ENCODE measurements at places on chromosomes 5 and 9.

DNA sequence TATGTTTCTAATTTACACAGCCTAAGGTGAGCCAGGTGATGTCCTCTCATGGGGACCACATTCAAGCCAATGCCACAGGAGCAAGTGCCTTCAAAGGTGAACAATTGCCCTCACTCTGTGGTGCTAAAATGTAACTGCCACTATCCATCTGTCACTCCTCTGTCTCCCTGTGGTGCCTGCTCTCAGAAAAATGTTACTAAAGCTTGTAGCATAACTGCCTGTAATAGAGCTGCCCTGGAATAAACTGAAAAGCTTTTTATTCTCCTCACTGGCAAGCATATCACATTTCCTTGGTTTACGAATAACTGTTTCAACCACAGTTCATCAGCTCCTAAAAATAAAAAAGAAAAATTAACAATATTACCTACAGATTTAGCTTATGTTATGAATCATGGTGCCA, 142.4 kb downstream of the ST8SIA4 start:
- no peak for DNase-seq

DNA sequence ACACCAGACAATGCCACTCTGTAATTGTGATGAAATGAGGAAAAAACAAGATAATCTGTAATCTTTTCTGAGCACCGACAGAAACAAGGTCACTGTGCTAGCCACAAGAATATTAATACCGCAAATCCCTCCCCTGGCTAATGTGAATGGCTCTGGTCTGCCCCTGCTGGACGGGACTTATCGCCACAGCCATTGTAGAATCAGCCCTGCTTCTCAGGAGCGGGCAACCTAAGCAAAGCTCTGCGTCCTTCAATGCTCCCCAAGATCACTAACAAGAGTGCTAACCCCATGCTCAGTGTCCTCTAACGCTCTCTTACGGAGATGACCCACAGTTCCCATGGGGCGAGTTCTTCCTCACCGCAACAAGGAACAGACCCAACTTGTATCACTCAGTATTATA, 42.7 kb downstream of the OR2V1 start:
- no peak for DNase-seq

GRCh38 chr5:15612915-15613635, 113.1 kb downstream of the FBXL7 start:
- DNase-seq: no peak

GRCh38 chr5:6803981-6804550, 90.8 kb downstream of the TENT4A start:
- DNase-seq: no peak

- DNase-seq: no peak
Measured at GRCh38 chr5:149054416-149054815, 8.4 kb downstream of the SH3TC2 start.

DNA sequence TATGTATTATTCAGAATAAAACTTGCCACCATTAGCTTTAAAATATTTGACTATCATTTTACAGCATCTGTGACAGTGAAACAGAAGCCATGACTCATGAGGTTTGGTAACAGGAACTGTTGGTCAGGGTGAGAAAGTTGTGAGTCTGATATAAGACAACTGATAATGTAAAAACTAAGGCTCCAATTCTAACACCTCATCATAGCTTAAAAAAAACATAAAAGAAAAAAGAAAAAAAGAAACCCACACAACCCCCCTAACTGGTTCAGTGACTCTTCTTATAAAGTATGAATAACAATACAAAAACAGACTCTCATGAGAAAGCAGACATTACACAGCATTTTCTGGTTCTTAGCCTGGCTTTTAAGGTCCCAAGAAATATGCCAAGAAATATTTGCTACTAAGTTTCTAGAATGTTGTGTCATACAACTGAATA, 85.8 kb downstream of the MRPS27 start:
- no peak for DNase-seq

DNA sequence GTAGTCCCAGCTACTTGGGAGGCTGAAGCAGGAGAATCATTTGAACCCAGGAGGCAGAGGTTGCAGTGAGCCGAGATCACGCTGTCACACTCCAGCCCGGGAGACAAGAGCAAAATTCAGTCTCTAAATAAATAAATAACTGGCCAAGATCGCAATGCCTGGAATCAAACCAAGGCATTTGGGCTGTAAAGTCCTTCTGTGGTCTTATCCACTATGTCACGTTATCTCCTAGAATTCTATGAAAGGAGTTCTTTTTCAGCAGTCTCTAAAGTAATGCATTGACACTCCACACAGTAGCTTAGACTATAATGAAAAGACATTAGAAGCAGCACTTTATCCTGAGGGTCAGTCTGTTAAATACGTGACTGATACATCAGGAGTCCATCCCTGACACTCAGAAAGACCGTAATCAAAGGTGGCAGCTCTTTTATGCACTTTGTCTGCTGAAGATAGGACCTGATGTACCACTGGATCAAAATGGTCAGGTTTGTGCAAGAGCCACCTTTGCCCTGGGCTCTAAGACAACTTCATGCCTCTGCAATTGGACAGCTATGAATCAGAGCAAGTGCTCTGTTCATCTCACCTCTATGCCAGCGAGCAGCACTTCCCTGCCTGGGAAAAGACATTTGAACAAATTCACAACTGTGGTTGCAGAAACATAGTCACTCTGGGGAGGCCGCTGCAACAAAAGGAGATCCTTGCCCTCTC, 31.7 kb upstream of the GNA14 start:
- no peak for DNase-seq

DNA sequence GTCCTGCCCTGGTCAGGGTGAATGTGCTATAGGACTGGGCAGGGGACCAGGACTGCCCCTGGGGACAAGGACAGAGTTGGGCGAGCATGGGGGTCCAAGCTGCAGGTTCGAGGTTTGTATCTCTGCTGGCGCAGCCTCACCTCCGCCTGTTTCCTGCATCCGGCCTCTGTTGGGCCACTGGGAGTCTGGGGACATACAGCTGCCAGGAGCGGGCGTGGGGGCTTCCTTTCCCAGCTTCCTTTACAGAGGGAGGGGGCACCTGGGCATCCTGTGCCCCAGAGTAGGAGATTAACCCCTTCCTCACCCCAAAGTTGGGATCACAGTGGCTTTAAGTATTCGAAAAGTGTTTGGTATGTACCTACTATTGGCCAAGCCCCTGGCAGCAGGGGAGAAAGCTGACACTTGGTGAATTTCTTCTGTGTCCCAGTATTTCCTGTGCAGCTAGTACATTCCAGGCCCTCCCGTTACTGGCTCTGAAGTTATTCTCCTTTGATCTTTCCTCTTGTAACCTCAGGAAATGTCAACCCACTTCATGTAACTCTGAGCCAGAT, 19.0 kb downstream of the OLFML2A start:
- DNase-seq: no peak

DNA sequence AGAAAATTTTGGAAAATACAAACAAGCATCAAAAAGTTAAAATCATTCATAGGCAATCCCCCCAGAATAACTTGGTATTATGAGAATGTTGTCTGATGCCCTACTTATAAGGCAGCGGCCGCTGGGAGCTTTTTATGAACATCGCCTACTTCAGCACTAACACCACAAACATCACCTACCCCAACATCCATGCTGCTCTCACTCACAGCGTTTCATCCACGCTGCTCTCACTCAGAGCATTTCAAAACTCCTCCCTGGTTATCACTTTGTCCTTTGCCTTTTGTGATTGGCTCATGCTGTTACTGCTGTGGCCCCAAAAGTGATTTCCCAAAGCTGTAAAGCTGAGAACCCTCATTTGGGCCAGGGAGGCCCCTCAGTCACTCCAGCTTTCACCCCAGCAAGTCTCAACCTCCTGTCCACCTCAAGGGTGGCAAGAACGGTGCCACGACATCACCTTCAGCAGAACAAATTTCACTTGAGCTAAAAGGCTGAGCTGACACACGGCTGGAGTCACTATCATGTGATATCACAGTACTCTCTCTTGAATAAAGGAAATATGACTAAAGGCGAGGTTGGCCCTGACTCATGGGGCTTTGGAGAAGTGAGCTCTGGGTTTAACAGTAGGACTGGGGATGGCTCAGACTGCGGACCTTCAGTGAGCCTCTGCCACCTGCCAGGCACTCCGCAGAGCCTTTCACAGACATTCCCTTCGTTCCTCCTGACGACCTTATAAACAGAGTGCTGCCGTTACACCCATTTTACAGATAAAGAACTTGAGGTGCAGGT, 25.2 kb downstream of the SHC3 start:
- no peak for DNase-seq

DNA sequence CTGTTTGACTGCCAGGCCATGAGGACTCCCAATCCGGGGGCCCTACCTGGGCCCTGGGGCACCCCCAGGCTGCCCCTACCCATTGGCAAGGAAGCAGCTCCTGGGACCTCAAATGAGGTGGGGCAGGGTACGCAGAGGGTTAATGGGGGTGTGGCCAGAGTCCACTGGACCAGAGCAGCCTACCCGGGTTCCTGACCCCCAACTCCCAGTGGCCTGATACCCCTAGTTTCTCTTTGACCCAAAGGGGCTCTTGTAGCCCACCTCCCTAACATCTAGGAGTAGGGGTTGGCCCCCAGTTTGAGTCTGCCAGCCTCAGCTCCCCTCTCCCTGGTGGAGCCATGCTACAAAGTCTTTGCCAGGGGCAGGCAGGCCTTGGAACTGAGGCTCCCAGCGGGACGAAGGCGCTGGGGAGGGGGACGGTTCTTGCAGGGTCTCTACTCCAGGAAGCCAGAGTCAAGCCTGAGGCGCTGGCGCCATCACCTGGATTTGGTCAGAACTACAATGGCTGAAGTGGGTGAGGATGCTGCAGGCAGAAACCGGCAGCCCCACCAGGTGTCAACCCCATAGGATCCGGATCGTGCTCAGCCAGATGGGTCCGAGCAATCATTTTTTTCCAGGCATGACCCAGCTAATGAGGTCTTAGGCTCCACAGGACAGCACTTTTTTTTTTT, 8.4 kb upstream of the CERCAM start:
- DNase-seq: no peak

- DNase-seq: no peak
Measured at GRCh38 chr5:9278921-9279603, 266.8 kb downstream of the SEMA5A start.

DNA sequence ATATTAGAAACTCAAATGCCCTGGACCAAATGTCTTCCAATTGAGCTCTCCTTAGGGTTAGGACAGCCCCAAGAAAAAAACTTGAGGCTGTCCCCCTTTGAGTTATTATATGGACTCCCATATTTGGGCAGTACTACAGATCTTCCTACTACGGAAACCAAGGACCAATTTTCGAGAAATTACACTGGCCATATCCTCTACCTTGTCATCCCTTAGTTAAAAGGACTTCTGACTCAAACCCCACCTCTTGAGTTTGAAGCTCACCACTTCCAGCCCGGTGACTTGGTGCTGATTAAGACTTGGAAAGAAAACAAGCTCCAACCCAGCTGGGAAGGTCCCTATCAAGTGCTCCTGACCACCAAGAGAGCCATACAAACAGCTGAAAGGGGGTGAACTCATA, 497.0 kb upstream of the GRAMD2B start:
- DNase-seq: no peak

DNA sequence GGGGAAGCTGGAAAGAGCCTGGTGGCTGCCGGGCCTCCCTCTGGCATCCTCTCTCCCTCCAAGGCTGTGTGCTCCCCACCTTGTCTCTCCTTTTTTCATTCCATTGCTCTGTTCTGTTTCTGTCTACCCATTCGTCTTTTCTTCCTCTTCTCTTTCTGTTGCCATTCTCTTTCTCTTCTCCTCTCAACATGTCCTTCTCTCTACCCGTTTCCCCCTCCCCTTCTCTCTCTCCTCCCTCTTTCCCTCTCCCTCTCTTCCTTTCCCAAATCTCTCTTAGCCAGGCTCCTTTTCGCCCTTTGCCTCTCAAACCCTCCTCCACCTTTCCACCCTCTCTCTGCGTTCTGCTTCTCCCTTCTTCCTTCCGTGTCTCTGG, 19.4 kb upstream of the KCNIP1 start:
- DNase-seq: no peak

GRCh38 chr9:104091708-104092107, 2.4 kb upstream of the SMC2 start:
- no peak for DNase-seq

GRCh38 chr5:159855476-159856191, 60.6 kb upstream of the ADRA1B start:
- no peak for DNase-seq

DNA sequence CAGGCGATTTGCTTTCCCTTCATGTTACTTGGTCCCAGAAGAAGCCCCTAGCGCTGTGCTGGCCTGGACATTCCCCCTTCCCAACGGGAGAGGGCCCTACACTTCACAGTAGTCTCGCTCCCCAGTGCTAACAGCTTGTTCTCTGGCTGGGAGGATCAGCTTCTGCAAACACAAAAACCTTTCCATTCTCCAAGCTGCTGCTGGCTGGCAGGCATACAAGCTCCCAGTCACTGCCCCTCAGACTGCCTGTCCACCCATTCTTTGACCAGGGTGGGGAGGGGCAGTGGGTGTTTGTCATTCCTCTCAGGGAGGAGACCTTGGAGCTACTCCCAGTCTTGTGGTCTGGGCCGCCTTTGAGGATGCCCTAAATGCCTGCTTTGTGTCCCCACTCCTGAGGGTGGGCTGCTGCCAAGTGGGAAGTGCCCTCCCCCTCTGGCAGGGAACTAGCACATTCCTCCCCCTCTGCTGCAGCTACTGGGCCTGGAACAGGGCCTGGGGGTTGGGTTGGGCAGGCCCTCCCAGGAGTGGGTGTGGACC, 20.8 kb downstream of the ENHO start:
- no peak for DNase-seq

GRCh38 chr9:3879315-3879714, 353.5 kb upstream of the RFX3 start:
- no peak for DNase-seq

GRCh38 chr9:129410226-129410625, 210.7 kb downstream of the C9orf50 start:
- no peak for DNase-seq

Data from stimulated activated CD8-positive, alpha-beta memory T cell treated with anti-CD3 and anti-CD28 coated beads, Interleukin-4, amount 100 ng/mL, for 4 hours (primary cell).